Left lobe of liver (tissue), 2 donors: ENCODE measurements at places on chromosomes 5 and 9. TPM values are rescaled to one million over a fixed set of nuclear protein-coding genes. Genes with fewer than 3 reads are reported as not detected.

- DNase-seq: no peak
These were observed 57.4 kb upstream of the ANKRD55 start for GRCh38 chr5:56290378-56291078.

GRCh38 chr5:24225051-24225450 lies 419.7 kb downstream of the CDH10 start:
- no peak for DNase-seq

DNA sequence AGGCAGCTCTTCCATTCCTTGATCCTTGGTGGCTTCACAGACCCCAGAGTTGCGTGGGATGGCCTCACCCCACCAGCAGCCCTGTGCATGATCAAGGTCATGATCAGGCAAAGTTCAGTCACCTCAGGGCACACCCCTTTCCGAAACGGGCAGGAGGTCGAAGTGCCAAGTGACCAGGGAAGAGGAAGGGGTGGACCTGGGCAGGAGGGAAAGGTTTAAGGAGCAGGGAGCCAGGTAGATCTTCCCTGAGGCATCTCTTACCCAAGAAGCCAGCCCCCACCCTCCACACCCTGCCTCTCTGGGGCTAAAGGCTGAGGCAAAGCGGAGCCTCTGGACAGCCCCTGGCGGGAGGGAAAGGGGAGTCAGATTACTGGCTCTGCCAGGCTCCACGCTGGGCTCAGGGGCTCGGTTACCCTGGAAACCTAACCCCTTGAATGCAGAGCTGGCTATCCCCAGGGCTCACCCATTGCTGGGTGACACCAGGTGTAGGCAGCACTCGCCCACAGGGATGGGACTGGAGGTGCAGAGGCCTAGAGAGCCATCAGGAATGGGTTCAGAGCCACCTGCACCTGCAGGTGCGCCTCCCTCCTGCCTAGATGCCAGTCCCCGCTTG lies 3.6 kb downstream of the MGAT4B start:
- DNase-seq: peak; percentile 90

DNA sequence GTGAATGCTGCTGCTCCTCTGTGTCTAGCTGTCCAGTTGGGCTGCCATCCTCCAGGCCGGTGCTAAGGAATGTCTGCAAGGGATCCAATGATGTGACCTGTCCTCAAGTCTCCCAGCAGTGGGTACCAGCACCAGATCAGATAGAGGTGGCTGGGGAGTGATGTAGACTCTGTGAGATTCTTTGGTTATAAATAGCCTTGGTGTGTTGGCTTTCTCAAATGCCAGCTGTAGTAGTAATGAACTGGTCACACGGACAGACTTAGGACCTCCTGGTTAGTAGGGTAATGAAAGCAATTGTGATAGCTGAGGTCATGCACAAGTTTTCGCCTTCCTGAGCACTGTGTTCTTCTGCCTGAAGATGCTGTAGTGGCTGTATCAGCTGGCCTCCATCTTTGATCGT lies 29.9 kb upstream of the RANBP6 start:
- DNase-seq: no peak

- no peak for DNase-seq
These were observed 319.8 kb downstream of the SEMA5A start for GRCh38 chr5:9226016-9226536.

GRCh38 chr9:272251-273213 lies 57.9 kb downstream of the DOCK8 start:
- DNase-seq: no peak

GRCh38 chr5:18375641-18376040 lies 741.4 kb downstream of the TAF11L14 start:
- no peak for DNase-seq

Gene SPATA9
- total RNA-seq: 0.25 TPM

GRCh38 chr9:33425128-33425533 lies 22.3 kb downstream of the AQP3 start:
- no peak for DNase-seq

Gene ADRB2
- 1.6 TPM for total RNA-seq
